ENCODE measurements at places on chromosomes 3 and 15.

GRCh38 chr15:92468991-92469390, 75.3 kb downstream of the ST8SIA2 start:
- no peak for DNase-seq

- DNase-seq: no peak
Measured at GRCh38 chr3:10957976-10958749, 34.4 kb upstream of the SLC6A1 start.

GRCh38 chr3:65890328-65890727, 148.4 kb downstream of the MAGI1 start:
- DNase-seq: no peak

DNA sequence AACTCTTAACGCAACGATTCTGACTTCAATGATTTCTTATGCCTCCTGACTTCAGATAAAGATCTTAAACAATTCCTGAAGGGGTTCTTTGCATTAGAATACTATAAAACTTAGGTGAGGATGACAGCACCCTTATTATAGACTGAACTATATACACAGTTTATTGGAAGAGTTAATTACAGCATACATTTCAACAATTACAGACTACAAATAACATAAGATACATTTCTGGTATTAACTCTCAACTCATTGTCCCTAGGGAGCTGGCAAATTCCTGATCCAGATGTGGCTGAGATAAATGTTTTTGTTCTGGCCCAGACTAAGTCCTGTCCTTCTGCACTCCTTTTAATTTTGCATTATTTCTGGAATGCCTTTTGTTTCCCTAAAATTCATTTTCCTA, 155.5 kb upstream of the TMC3 start:
- no peak for DNase-seq

DNA sequence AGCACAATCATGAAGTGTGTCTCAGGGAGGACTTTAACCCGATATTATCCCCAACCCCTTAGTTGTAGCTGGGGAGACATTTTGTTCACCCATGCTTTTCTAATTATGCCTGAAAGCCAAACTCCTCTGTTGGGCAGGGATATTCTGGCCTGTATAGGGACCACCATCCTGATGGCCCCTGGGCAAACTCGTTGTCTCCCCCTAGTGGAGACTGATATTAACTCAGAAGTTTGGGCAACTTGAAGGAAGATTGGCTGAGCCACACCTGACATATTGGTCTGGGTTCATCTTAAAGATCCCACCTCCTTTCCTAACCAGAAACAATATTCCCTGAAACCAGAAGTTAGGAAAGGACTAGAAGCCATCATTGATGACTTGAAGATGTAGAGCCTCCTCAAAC, 42.3 kb downstream of the TM4SF18 start:
- no peak for DNase-seq

DNA sequence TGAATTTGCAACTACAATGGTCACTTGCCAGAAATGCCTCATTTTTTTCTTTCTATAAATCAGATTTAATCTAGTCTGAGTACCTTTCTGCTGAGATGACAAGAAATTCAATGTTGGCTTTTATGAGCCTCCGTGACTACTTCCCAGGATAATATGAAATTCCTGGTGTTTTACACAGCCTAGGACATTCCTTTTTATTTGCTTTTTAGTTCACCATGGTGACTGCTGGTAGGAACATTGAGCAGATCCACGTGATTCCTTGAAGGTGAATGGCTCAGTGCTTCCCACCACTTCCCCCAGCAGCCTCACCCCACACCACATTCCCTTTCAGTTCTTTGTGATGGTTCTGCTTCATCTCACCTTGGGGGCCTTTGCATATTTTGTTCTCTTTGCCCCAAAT, 4.3 kb upstream of the NPTN start:
- no peak for DNase-seq

- DNase-seq: no peak
Measured at GRCh38 chr15:95541301-95541700, 789.2 kb upstream of the NR2F2 start.

DNA sequence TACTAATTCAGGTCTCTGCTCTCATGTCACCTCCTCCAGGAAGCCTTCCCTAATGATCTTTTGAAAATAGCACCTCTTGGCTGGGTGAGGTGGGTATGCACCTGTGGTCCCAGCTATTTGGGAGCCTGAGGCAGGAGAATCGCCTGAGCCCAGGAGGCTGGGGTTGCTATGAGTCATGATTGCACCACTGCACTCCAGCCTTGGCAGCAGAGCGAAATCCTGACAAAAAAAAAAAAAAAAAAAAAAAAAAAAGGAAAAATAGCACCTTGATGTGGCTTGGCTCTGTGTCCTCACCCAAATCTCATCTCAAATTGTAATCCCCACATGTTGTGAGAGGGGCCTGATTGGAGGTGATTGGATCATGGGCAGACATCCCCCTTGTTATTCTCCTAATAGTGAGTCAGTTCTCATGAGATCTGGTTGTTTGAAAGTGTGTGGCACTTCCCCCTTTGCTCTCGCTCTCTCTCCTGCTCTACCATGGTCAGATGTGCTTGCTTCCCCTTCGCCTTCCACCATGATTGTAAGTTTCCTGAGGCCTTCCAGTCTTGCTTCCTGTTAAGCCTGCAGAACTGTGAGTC, 11.2 kb upstream of the RNU6-1 start:
- no peak for DNase-seq

DNA sequence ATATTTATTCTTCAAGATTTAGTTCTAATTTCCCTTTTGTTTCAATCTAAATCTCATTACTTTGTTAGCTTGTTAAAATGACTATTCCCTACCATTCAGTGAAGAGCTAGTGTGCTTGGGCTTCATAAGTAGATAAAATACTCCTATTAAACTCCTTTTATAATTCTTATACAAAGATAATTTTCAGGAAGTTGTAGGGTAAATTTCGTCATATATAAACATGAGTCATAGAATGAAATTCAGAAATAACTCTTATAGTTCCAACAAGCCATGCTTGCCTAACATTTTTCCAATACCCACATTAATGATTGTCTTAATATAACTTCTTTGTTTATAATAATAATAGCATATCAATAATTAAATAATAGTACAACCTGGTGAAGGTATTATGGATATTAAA, 407.3 kb downstream of the NAALADL2 start:
- DNase-seq: no peak

DNA sequence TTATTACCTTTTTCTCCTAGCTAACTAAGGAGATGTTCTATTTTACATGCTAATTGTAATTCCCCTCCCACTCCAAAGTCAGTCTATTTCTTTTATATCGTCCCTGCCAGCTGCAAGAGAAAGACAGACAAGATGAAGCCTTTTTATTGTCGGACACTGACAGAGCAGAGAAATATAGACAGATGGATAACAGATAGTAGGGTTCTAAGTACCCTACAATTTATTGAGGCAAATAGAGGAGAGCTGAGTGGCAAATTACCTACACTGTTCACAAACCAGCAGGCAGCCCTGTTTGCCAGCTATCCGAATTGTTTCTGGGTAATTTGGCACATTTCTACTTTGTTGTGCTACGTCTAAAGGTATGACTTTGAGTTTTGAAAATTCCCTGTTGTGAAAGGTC, 392.3 kb upstream of the ZNF717 start:
- DNase-seq: no peak

GRCh38 chr15:24054547-24055245, 367.6 kb upstream of the NDN start:
- no peak for DNase-seq

DNA sequence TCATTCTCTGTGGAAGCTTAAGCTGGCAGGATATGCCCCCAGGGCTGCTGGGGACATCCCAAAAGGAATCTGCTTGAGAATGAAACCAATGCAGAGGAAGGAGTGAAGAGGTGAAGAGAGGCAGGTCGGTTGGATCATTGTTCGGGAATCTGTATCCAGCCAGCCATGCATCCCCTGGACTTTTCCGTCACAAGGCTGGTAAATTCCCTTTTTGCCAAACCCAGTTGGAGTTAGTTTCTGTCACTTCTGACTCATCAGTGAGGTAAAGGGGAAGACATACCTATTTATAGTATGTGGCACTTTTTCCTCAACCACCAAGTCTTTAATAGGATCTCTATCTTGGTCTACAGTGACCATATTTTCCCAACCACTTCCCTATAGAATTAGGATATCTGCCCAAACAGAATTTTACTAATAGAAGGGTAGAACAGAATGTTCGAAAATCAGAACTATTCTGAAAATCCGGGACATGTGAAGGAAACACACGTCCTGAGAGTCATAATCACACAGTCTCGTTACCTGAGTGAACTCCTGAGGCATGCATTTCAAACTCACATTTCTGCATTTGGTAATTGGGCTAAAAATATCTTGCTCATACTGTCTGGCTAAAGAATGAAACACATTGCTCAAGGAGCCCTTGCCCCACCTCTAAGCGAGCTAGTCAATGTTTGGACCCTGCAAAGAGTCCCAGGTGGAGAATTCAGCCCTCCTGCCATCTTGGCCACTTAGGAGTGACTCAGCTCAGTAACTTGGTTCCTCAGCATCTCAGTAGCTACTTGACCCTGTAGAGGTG, 289.7 kb upstream of the ADAMTS9 start:
- DNase-seq: no peak

GRCh38 chr15:65732698-65733097, 59.4 kb downstream of the DENND4A start:
- DNase-seq: no peak

- DNase-seq: no peak
Measured at GRCh38 chr3:107524326-107524840, 1.6 kb downstream of the BBX start.

GRCh38 chr3:123871946-123872345, 12.2 kb downstream of the MYLK start:
- no peak for DNase-seq

DNA sequence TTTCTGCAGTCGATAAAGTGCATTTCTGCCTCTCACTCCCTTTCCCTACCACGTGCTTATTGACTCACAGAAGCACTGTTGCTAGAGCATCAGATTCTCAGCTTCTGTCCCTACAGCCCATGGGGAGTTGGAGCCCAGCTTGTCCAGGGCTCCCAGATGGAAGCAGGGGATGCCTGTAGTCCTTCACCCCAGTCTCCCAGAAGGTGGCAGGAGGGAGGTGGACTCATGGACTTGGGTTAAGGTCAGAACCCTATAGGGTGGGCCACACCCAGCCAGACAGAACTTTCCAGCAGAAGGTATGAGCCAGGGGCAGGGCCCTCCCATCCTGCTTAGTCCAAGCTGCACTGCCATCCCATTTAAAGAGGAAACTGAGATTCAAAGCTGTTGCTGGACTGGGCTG, 33.1 kb upstream of the SEMA3F start:
- no peak for DNase-seq

DNA sequence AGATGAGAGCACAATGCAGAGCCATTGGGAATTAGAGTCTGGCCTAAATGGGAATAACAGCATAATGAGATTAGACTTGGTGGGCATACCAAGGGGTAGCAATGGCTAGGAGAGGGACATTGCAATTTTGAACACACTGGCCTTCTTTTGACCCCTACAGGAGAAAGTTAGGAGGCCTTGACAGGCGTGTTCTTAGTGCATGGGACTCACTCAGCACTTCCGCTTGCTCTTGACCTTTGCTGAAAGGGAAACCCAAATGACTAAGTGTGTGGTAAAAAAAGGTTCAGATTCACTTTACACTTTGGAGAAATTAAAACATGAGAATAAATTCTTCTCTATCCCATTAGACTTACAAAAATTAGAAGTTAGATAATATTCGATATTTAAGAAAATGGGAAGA, 317.4 kb downstream of the DIPK2A start:
- no peak for DNase-seq

DNA sequence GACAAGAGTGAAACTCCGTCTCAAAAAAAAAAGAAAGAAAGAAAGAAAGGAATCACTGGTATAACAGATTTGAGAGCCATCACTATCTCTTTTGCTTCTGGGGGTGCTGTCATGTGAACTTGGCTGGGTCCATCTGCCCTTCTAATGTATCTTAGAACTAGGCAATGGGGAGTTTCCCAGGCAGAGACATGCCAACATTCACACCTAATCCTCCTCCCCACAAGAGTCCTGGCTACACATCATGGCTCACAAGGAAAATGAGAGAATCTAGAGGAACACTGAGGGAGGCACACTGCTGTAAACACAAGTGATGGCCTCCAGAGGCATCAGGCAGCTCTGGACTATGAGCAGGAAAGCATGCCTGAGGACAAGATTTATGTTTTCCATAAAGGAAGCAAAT, 67.8 kb upstream of the PPP2R3A start:
- DNase-seq: no peak

- DNase-seq: no peak
Measured at GRCh38 chr3:9271903-9272302, 22.5 kb upstream of the SRGAP3 start.

DNA sequence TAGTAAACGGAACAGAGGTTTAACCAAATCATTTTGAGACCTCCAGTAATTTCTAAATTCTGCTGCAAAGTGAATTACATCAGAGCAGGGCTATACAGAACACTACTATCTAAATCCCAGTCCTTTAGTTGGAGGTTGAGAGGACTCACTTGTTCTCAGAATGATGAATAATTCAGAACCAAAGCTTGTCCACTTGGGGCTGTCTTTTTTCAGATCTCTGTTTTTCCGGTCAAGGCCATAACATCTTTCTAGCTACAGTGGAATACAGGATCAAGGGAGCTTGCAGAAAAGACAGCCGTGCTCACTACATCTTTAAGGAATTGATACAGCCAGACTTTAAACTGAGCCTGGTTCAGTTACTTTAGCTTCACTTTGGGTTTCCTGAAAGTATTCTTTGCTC, 194.5 kb downstream of the EFHB start:
- no peak for DNase-seq

DNA sequence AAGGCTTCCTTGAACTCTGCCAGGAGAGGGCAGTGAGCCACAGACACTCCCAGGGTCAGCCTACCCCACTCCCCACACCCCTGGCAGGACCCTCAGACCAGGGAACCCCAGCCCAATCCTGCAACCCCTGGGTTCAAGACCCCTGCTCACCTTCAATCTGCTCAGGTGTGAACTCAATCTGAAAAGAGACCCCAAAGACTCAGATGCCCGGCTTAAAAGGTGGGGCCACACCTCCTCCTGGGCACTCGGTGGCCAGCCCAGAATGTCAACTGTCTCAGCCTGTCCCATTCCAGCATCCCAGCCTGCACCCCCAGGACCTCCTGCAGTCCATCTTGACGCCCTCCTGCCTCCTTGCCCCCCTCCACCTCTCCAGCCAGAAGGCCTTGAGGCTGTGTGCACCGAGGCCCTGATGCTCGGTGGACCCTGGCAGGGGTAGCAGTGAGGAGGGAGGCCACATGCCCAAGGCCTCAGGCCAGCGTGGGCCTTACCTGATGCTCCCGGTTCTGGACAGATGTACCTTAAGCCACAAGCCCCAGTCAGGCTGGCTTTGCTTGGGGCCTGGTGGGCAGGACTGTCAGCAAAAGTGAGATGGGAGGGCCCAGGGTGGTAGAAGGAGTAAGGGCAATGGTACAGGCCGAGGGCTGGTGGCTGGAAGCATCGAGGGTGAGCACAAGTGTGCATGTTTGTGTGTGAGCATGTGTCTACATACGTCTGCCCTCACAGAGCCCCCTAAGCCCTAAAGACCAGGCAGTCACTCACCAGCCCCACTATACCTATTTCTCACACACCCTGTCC, 2.2 kb downstream of the MYL3 start:
- DNase-seq: no peak

GRCh38 chr3:74067296-74067695, 442.6 kb upstream of the PDZRN3 start:
- no peak for DNase-seq

Measured in activated CD8-positive, alpha-beta memory T cell treated with anti-CD3 and anti-CD28 coated beads for 1 hour (primary cell).